Stimulated activated CD4-positive, alpha-beta T cell treated with anti-CD3 and anti-CD28 coated beads, TNF-alpha, amount 100 ng/mL, for 24 hours (primary cell): ENCODE measurements at places on chromosomes 13 and 19.

GRCh38 chr13:80957019-80957655 is 616.2 kb upstream of the SPRY2 start:
- DNase-seq = no peak

DNA sequence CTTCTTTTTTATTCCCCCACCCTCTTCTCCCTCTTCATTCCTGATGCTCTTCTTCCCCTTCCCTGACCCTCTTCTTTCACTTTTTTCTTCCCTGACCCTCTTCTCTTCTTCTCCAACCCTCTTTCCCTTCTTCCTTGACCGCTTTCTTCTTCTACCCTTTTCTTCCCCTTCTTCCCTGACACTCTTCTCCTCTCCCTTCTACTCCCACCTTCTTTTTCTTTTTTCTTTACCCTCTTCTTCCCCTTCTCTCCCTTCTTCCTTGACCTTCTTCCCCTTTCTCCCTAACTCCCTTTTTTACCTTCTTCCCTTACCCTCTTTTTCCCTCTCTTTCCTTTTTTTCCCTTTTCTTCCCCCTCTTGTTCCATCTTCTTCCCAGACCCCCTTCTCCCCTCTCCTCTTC is 931.3 kb downstream of the UQCRFS1 start:
- no peak for DNase-seq

DNA sequence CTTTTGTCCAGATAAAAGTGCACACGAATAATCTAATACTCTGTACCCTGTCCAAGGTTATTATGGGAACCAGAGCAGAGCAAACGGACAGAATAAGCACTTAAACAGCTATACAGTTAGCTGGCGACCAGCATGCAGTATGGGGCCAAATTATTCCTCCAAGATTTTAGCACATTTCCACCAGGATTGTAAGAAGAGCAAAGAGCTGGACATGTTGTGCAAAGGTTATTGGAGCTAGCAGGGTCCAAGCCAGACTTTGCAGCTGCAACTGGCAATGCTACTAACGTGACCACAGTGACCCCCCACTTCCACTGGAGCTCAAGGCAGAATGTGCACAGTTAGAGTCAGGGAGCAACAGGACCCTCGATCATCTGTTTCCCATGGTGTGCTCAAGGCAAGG is 89.9 kb downstream of the COL4A1 start:
- DNase-seq = no peak

GRCh38 chr13:97114651-97115050 is 107.5 kb upstream of the MBNL2 start:
- DNase-seq = no peak

DNA sequence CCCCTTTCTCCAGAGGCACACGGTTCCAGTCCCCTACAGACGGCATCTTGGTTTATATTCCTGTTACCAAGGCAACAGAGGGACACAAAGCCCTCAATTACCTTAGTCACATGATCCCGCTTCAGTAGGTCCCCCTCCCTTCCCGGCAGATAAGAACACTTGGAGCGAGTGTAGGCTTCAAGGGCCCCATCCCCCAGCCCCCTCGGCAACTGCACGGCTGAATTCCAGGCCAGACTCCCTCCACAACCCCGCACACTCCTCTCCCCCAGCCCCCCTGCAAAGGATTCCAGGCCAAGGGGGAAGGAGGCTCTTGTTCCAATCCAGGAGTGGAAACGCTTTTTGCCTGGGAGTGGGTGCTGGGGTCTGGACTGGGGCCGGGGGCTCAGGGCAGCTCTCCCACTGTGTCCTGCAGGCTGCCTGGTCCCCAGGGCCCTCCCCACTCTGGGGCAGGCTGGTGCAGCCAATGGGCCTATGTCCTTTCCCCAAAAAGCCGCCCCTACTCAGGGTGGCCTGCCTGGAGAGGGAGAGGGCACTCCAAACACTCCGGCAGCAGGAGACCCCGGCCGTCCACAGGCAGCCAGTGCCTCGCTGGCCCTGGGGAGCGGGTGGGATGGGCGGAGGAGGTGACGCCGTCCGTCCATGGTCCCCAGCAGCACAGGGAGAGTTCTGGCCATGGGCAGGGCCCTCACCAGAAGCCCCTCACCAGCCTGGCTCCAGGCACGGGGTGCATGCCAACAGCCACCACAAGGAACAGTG is 62.6 kb downstream of the MLLT1 start:
- no peak for DNase-seq

- DNase-seq = no peak
These were observed 254.1 kb upstream of the RXFP2 start for GRCh38 chr13:31485183-31485582.

- no peak for DNase-seq
These were observed 1.9 kb upstream of the FOXO1 start for GRCh38 chr13:40668335-40668734.

DNA sequence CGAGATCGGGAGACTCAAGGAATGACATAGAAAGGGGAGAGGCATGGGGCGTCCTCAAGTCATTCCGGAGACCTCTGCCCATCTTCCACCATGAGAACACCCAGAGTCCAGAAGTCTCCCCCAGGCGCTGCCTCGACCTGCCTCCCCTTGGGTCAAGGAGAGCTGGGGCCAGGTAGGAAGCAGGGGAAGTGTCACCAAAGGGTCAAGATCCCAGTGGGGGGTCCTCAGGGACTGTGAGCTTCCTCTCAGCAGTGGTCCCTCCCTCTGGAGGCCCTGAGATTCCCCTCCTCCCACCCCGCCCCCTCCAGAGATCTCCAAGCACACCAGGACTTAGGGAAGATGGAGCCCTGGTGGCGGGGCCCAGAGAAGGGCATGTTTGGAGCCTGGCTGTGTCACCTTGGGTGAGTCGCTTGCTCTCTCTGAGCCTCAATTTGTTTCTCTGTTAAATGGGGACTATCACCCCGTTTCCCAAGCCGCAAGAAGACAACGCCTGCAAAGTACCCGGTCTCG is 919 bp downstream of the DACT3 start:
- DNase-seq = no peak

DNA sequence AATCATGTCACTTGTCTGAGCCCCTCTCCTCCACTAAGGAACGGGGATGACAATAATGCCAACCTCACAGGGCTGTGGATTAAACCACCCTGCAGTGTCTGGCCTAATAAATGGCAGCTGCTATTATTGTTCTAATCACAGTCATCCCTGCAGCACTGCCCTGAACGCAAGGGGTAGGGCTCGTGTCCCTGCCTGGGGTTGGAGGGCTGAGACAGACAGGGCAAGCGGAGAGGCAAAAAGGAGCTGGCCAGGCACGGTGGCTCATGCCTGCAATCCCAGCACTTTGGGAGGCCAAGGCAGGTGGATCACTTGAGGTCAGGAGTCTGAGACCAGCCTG is 10.2 kb upstream of the KPTN start:
- no peak for DNase-seq

DNA sequence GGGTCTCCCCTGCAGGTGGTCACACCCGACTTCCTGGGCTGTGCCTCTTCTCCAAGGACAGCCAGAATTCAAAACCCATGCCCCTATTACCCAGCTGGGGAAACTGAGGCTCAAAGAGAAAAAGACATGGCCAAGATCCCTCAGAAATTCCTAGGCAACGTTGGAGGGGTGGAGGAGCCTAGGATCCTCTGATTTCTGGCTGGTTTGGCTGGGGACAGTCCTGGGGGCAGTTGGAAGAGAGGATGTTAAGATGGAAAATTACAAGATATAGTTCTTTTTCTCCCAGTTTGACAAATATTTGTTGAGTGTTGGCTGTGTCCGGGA is 2.4 kb downstream of the VASP start:
- DNase-seq = no peak

GRCh38 chr13:48975101-48975855 is 434 bp upstream of the FNDC3A start:
- DNase-seq = peak; percentile 11

DNA sequence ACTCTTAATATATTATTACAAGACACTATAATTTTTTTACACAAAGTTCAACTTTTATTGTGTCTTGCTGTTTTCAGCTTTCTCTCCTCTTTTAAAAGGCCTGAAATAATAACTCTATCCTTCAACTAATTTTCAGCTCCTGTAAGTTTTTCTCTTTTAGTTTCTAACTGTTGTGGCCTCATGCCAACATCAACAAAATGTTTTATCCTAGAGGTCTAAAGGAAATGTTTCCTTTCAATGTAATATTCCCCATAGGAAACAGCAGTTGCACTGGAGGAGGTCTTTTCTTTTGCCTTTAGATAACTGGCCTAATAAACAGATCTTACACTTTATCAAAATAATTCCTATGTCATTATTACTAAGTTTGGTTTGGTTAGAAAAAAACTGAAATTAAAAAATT is 8.5 kb upstream of the ZNF616 start:
- DNase-seq = no peak

- no peak for DNase-seq
These were observed 7.3 kb downstream of the PTGER1 start for GRCh38 chr19:14467816-14468215.

- DNase-seq = no peak
These were observed 78.5 kb downstream of the SCGB2B2 start for GRCh38 chr19:34598217-34599155.

- DNase-seq = no peak
These were observed 18.6 kb downstream of the ZNF233 start for GRCh38 chr19:44278181-44278690.

- DNase-seq = no peak
These were observed 1.5 kb upstream of the HCN2 start for GRCh38 chr19:588093-588740.

- no peak for DNase-seq
These were observed 75.1 kb downstream of the URI1 start for GRCh38 chr19:30017172-30017571.

- DNase-seq = no peak
These were observed 108.9 kb downstream of the ZAR1L start for GRCh38 chr13:32206097-32206740.

DNA sequence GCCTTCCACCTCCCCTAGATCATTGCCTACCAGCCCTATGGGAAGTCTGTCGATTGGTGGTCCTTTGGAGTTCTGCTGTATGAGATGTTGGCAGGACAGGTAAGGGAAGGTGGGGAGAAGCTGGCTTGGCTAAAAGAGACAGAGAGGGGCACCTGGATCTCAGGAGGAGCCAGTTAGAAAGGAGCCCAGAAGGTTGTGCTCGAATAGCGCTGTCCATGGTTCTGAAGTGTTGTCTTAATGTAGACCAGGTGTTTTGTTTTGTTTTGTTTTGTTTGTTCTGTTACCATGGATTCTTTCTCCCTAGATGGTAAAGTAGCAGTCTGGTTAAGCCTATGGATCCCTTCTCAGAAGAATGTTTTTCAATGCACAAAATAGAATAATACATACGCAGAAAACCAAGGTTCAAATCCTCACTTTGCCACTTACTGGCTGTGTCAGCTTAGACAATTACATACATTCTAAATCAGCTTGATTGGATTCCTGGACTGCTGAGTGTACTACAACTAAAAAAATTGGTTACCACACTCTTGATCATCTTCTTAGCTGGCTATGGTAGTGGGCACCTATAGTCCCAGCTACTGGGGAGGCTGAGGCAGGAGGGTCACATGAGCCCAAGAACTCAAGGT is 5.9 kb upstream of the CACNG7 start:
- DNase-seq = no peak

DNA sequence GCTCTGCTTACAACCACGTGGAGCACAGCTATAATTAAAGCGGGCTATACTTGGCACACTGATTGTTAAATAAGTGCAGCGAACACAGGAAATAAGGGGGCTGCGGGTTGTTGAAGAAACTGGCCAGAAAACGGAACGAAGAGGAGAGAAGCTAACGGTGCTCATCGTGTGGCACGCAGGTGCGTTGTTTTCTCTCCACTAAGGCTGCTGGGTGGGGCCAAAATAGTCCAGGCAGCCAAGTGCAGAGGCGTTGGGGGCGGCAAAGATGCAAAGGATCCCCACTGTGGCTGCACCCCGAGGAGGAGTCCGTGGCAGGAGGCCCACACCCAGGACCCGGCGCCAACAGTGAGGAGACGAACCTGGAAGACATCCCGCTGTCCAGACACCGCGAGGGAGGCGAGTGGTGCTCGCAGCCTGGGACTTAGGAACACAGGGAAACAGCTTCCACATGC is 8.1 kb upstream of the ARL11 start:
- no peak for DNase-seq

- DNase-seq = no peak
These were observed 400.2 kb downstream of the KCNRG start for GRCh38 chr13:50415428-50415827.

DNA sequence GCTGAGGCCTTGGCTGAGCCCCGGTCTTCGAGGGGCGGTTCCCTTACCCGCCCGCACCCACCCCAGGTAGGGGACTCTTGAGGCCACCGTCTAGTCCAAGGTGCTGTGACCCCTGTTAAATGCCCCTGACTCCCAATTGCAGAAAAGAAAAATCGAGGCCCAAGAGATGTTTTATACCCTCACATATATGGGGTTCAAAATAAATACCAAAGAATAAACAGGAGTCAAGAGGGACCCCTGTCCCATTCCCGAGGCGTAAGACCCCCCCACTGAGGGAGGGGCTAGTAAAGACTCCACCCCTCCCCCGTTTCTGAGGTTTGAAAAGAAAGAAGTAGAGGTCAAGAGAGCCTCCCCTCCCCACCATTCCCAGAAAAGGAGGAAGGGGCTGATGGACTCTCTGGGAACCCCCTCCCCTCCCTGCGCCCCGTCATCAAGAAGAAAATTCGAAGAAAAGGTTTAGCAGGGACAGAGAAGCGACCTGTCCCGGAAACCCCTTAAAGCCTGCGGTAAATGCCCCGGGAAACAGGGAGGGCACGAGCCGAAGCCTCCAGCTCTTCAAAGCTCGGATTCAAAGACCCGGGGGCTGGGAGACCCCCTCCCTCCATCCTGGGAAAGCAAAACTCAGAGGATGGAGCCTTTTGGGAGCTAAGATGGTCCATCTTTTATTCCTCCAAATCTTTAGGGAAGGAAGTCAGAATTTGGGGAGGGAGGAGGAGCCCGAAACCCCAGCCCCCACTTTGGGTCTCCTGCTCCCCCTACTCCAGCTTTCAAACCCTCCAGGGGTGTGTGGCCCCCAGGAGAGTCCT is 755 bp upstream of the RAB3A start:
- DNase-seq = no peak

DNA sequence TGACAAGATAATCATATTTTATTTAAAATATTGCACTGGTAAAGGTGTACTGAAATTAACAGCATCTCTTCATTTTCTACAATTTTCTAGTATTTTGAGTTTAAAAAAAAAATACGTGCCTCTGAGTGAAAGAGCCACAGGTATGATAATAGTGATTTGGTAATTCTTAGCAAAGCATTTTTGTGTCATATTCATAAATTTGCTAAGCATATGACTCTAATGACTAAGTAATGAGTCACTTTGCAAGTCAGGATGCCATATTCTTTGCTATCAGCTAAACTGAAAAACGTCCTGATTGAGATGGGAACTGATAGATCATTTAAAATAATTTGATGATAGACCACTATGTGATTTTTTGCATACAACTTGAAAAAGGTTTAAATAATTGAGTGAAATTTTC is 136.1 kb upstream of the IRS2 start:
- DNase-seq = no peak

DNA sequence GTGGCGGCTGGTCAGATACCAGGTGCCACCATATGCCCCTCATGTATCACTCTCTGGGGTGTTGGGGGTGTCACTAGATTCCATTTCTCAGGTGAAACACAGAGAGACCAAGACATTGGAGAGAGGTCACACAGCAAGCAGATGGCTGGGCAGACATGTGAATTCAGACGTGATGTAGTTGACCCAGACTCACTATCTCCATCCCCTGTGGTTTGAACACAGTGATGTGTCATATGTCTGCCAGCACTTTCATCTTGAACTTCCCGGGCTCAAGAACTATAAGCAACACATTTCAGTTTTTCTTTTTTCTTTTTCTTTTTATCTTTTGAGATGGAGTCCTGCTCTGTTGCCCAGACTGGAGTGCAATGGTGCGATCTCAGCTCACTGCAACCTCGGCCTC is 16.1 kb upstream of the UPF1 start:
- no peak for DNase-seq

- no peak for DNase-seq
These were observed 109.4 kb downstream of the KCTD15 start for GRCh38 chr19:33905937-33906577.
